ENCODE measurements at places on chromosomes 4 and X.
A peak's percentile ranks its signal among the peaks of the same experiment; 100 is the strongest.

DNA sequence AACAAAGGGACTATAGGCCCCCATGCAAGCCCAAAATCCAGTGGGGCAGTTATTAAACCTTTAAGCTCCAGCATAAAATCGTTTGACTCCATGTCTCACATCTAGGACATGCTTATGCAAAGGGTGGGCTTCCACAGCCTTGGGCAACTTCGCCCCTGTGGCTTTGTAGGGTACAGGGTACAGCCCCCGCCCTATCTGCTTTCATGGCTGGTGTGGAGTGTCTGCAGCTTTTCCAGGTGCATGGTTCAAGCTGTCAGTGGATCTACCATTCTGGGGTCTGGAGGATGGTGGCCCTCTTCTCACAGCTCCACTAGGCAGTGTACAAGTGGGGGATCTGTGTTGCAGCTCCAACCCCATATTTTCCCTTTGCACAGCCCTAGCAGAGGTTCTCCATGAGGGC lies 559.8 kb upstream of the TECRL start:
- DNase-seq: no peak

DNA sequence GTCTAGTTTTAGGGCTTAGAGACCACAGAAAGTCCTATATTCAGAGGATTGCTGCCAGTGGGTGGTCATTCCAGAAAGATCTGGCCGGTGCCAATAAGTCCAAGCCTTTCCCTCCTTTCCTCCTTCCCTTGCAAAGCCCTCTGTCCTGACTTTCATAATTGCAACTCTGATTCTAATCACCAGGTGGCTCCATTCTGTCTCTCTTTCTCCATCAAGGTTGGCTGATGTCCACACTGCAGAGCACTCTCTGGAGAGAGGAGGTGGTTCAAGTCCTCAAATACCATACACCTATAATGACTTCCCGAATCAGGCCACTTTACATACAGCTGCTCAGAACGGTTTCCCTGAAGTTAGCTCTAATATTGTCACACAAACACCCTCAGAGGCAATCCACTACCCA lies 22.4 kb upstream of the ARMCX4 start:
- DNase-seq: peak; percentile 51

- no peak for DNase-seq
These were observed 261.1 kb upstream of the GATB start for GRCh38 chr4:152021788-152022438.

GRCh38 chr4:1883583-1883982 lies 12.4 kb downstream of the NSD2 start:
- no peak for DNase-seq

DNA sequence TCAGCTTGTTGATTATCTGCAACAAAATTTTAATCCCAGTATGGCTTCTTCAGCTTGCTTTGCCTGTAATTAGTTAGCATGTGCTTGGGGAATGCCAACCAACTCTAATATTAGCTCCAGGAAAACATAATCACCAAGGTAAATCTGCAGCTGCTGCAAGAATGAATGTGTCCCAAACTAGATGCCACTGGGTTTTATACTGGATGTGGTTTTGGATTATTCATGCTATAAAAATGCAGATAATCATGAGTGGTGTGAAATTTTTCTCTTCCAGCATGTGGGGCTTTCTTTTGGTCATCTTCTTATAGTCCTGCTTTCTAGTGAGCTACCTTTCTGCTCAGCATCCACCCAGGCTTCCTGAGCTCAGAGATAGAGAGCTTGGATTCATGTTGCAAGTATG lies 295.9 kb upstream of the CASK start:
- no peak for DNase-seq

DNA sequence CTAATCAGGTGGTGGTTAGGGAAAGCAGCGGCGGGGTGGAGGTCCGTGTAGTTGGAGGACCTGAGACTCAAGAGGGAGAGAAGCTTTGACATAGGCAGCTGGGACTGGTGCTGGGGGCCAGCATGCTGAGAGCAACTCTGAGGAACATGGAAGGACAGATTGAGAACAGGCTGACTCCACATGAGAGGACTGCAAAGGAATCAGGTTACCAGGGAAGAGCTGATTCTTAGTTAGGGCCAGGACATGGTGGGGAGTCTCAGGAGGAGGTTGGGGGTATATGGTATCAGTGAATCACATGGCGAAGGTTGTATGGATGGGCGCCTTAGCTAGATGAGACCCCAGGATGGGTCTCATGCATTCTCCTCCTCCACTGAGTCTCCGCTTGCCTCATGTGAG lies 264.0 kb upstream of the BOD1L1 start:
- DNase-seq: no peak

GRCh38 chr4:102612824-102613366 lies 111.7 kb downstream of the NFKB1 start:
- no peak for DNase-seq

- no peak for DNase-seq
These were observed at the start of gene IL2 for GRCh38 chr4:122456231-122457116. TSS of gene IL2 (minus strand) at chr4:122456725. CDS start at chr4:122456440, 285 bp downstream.

DNA sequence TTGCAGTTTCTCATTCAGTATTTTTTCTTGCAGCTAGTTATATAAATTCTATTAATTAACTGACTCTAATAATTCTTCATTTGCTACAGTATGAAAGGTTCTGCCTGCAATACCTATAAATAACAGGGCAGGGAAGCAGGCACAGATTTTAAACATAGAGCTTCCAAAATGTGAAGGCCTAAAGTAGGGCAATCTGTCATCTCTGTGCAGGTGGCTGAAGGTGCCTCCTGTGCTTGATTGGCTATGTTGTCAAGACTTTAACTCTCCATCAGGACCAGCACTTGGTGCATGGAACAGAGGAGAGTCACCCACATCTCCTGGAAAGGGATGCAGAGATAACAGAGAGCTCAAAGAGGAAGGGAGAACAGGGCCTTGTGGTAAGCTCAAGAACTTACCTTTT lies 75.2 kb upstream of the TSPAN5 start:
- no peak for DNase-seq

- no peak for DNase-seq
These were observed 3.7 kb downstream of the ADGRG4 start for GRCh38 chrX:136304493-136304892.

GRCh38 chr4:73619346-73619745 lies 890 bp downstream of the RASSF6 start:
- peak; percentile 41 for DNase-seq

DNA sequence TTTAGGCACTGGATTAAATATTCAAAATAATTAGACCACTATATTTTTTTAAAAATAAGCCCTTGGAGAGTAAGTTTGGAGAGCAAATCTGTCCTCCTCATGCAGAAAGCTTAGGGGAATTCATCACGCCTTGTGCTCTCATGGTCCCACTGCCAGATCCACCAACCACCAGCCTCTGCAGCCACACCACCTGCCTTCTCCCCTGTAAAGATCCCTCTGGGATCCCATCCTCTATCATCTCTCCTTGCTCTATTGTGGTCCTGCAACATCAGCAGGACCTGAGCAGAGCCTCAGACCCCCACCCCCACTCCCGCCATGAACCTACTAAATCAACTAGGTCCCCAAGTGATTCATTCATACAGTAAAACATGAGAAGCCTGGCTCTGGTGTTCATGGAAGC lies 482.6 kb upstream of the GALNT7 start:
- DNase-seq: no peak

DNA sequence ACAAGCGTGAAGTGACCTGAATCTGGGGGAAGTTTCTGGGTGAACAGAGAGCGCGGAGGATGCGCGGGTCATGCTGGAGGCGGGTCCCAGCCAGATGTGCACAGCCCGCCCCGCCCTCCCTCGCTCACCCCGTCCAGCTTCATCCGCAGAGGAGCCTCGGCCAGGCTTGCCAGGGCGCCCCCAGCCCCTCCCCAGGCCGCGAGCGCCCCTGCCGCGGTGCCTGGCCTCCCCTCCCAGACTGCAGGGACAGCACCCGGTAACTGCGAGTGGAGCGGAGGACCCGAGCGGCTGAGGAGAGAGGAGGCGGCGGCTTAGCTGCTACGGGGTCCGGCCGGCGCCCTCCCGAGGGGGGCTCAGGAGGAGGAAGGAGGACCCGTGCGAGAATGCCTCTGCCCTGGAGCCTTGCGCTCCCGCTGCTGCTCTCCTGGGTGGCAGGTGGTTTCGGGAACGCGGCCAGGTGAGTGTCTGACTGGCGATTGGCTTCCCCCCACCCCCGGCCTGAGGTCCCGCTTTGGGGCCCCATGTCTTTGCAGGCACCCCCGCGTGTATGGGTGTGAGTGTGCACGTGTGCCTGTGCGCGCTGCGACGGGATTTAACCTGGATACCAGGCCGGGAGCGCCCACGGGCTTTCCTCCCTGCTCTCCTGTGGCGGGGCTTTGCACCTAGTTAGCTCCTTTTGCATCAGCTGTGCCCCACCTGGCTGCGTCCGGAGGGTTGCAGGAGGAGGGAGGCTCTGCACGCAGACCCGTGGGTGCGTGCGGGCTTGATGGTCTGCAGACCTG lies at the start of gene EGFL6:
EGFL6 (plus strand) TSS at position 123 of the 782 bp plus-strand sequence; CDS start at position 384, 261 bp downstream.
- DNase-seq: no peak

GRCh38 chrX:97229318-97229717 lies 345.6 kb downstream of the RPA4 start:
- DNase-seq: no peak

DNA sequence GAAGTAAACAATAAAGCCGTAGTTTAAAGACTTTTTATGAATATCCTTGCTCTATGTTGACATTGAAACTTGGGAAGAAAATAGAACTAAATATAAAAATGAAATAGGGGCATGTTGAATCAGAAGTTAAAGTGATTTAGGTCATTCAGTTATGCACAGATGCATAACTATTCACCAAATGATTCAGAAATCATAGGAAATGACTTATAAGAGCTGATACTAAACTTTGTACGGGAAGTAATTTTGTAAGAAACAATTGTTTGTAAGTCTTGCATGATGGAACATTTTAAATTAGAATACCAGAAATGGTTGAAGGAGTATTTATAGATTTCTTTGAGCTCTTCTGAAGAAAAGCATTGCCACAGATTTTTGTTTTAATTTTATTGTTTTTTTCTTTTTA lies 246.5 kb downstream of the CPE start:
- DNase-seq: no peak

DNA sequence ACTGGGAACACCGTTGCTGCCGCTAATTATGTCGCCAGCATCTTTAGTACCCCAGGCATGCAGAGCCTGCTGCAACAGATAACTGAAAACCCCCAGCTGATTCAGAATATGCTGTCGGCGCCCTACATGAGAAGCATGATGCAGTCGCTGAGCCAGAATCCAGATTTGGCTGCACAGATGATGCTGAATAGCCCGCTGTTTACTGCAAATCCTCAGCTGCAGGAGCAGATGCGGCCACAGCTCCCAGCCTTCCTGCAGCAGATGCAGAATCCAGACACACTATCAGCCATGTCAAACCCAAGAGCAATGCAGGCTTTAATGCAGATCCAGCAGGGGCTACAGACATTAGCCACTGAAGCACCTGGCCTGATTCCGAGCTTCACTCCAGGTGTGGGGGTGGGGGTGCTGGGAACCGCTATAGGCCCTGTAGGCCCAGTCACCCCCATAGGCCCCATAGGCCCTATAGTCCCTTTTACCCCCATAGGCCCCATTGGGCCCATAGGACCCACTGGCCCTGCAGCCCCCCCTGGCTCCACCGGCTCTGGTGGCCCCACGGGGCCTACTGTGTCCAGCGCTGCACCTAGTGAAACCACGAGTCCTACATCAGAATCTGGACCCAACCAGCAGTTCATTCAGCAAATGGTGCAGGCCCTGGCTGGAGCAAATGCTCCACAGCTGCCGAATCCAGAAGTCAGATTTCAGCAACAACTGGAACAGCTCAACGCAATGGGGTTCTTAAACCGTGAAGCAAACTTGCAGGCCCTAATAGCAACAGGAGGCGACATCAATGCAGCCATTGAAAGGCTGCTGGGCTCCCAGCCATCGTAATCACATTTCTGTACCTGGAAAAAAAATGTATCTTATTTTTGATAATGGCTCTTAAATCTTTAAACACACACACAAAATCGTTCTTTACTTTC lies 1.8 kb downstream of the UBQLN2 start:
- no peak for DNase-seq

GRCh38 chr4:39841894-39842293 lies 135.8 kb downstream of the PDS5A start:
- no peak for DNase-seq

DNA sequence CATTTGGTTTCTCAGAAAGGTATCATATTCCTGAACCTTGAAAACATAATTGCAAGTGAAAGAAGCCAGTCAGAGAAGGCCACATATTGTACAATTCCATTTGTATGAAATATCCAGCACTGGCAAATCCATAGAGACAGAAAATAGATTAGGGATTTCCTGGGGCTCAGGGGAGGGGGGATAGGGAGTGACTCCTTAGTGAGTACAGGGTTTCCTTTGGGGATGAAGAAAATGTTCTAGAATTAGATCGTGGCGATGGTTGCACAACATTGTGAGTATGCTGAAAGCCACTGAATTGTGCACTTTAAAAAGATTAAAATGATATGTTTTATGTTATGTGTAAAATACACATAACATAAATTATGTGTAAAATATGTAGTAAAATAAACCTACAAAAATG lies 10.3 kb downstream of the XPNPEP2 start:
- no peak for DNase-seq

GRCh38 chr4:186642530-186642929 lies 81.1 kb downstream of the FAT1 start:
- no peak for DNase-seq

DNA sequence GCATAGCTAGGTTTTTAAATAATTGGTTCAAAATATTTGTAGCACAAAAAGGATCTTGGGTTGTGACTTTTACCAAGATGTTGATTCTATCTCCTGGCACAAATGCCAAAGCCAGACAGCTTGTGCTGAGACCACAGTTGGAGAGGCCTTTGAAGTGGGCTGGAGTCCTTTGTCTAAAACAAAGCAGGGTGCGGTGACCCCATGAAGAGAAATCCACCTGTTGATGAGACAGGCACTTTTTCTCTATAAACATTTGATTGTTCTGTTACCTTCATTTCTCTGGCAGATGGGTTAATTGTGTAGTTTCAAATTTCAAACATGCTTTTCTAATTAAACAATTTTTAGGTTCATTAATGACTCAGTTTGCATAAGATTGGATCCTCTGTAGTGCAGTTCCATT lies 56.7 kb downstream of the STOX2 start:
- DNase-seq: peak; percentile 38

- DNase-seq: no peak
These were observed 331.0 kb upstream of the EMCN start for GRCh38 chr4:100848841-100849240.

DNA sequence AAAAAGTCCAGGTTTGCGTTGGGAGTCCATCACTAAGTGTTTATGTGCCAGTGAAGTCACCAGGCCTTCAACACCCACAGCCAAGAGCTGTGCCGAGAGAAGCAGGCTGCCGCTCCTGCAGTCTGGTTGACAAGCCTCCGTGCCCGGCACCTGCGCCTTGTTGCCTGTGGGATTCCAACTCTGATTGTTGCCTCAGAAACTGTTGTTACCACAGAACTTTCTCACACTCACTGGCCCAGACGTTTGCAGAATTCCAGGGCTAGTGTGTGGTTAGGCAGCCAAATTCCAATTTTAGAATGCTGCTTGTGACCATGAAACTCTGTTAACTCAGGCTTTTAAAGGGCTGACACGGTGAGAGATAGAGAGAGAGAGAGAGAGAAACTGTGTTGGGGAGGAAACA lies 119.5 kb upstream of the LIMCH1 start:
- DNase-seq: no peak

- DNase-seq: no peak
These were observed 103.5 kb upstream of the PLAC1 start for GRCh38 chrX:134761788-134762187.

GRCh38 chrX:153583433-153583832 lies 15.5 kb downstream of the CCNQ start:
- no peak for DNase-seq

- no peak for DNase-seq
These were observed 58.6 kb upstream of the PAGE5 start for GRCh38 chrX:55161581-55161980.

GRCh38 chrX:150564838-150565237 lies 3.6 kb upstream of the MTM1 start:
- no peak for DNase-seq

GRCh38 chr4:8637456-8637984 lies 45.0 kb downstream of the CPZ start:
- DNase-seq: no peak
